Activated CD4-positive, alpha-beta T cell treated with anti-CD3 and anti-CD28 coated beads for 36 hours (primary cell): ENCODE measurements at places on chromosomes 6 and 20. TPM values are rescaled to one million over a fixed set of nuclear protein-coding genes. Genes with fewer than 3 reads are reported as not detected.

OOEP gene
- 0.86 TPM for total RNA-seq

TBX18 gene
- not detected for total RNA-seq

TUBB2B gene
- total RNA-seq: not detected

CRIP3 gene
- 1.6 TPM for total RNA-seq

PCK1 gene
- not detected for total RNA-seq

GSTA4 gene
- 23.5 TPM for total RNA-seq

LY6G6C gene
- total RNA-seq: not detected

ADTRP gene
- 26.3 TPM for total RNA-seq

SMOC2 gene
- total RNA-seq: not detected

TMEM14C gene
- total RNA-seq: 81.7 TPM

BMP7 gene
- total RNA-seq: not detected

PRPH2 gene
- not detected for total RNA-seq

SLC16A10 gene
- total RNA-seq: 7.0 TPM

SLC26A8 gene
- not detected for total RNA-seq

SLC44A4 gene
- total RNA-seq: 0.19 TPM

DUSP15 gene
- total RNA-seq: not detected

ASCC3 gene
- 53.4 TPM for total RNA-seq

PFDN6 gene
- 65.4 TPM for total RNA-seq

FLOT1 gene
- 188 TPM for total RNA-seq

SLC22A2 gene
- not detected for total RNA-seq

MAS1 gene
- not detected for total RNA-seq

TTLL9 gene
- total RNA-seq: not detected

RIPOR2 gene
- 67.0 TPM for total RNA-seq

IFT52 gene
- total RNA-seq: 14.0 TPM

KCNK5 gene
- 12.7 TPM for total RNA-seq

ADGB gene
- total RNA-seq: not detected

EFCAB8 gene
- 0.37 TPM for total RNA-seq

FNDC1 gene
- not detected for total RNA-seq

SRMS gene
- not detected for total RNA-seq
